ENCODE measurements at places on chromosomes 7 and 10. TPM values are rescaled to one million over a fixed set of nuclear protein-coding genes. Genes with fewer than 3 reads are reported as not detected.

Gene ABCB1
- total RNA-seq = 5.3 TPM

Gene COL28A1
- total RNA-seq = 22.8 TPM

Gene CYTH3
- 28.6 TPM for total RNA-seq

Gene DMBT1
- total RNA-seq = under 0.01 TPM

Gene GTF2IRD2
- total RNA-seq = 26.4 TPM

- no peak for DNase-seq
- no peak overlapping the region for H3K4me3 ChIP-seq
- no peaks in the 10 kb centered on the region for H3K4me1 ChIP-seq
- H3K27ac ChIP-seq = no peak overlapping the region
- H3K36me3 ChIP-seq = no peaks in the 10 kb centered on the region
- H3K27me3 ChIP-seq = no peaks in the 10 kb centered on the region
Measured at GRCh38 chr7:28615091-28615490, 202.8 kb downstream of the CREB5 start.

DNA sequence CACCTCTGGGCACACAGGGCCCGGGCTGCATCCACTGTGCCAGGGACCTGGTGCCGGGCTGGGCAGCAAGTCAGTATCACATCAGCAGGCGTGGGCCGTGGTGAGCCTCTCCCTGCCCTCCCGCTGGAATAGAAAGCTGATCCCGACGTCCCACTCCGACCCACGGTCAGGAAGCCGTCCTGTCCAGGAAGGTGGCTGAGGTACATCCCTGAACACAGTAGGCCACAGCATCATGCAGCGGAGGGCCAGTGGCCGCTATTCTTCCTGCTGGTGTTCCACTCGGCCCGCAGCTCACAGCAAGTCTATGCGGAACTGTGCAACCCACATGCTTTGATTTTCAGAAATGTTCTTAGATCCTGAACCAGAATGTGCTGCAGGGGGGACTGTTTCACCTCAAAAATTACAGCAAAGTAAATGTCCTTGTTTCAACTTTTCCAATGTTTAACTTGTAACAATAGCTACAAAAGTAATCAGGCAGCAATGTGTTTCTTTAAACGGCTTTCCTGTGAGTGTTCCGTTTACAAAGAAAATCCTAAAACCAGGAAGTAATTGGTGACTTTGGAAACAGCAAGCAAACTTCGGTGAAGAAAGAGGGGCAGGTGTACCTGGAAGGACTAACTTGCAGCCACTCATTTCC is 676 bp upstream of the GPR146 start:
- H3K4me3 ChIP-seq = peak overlapping the region; percentile 73
- DNase-seq = no peak
- peaks cover 27% of the 10 kb centered on the region for H3K4me1 ChIP-seq
- no peaks in the 10 kb centered on the region for H3K36me3 ChIP-seq
- no peaks in the 10 kb centered on the region for H3K27me3 ChIP-seq

DNA sequence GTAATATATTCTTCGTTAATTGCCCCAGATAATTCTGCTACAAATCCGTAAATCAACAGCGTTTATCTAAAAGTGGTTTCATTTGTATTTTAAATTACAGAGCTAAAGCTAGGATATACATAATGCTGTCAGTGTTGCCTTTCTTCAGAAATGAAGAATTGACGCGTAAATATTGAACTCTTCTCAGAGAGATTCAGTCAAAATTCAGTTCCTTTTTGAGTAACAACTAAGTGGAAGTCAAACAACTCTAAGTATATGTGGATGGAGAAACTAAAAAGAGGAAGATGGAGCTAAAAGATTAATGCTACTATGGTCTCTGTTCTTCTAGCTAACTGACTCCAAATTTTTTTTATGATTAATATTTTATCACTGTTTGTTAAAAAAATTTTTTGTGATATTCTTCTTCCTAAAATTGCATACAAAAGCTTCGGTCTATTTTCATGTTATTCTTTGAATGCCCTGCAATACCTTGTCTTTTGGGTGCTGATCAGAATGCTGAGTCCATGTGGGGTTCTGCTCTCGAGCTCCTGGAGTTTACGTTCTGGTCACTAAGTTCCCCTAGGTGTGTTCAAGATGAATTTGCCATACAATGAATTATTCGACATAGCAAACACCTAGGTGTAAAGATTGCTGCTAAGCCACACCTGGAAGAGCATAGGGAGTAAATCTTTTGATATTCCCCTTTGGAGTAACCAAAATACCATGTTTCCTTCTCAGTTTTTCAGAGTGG is 20.7 kb downstream of the MDFIC start:
- H3K36me3 ChIP-seq = no peaks in the 10 kb centered on the region
- no peak overlapping the region for H3K4me3 ChIP-seq
- H3K4me1 ChIP-seq = peaks cover 40% of the 10 kb centered on the region
- no peaks in the 10 kb centered on the region for H3K27me3 ChIP-seq
- no peak overlapping the region for H3K27ac ChIP-seq
- DNase-seq = no peak

- no peak overlapping the region for H3K27ac ChIP-seq
- no peaks in the 10 kb centered on the region for H3K27me3 ChIP-seq
- no peak overlapping the region for H3K4me3 ChIP-seq
Measured at GRCh38 chr10:549391-549790, 140.1 kb downstream of the DIP2C start.

- H3K27me3 ChIP-seq = no peaks in the 10 kb centered on the region
- H3K36me3 ChIP-seq = no peaks in the 10 kb centered on the region
- no peaks in the 10 kb centered on the region for H3K4me1 ChIP-seq
Measured at GRCh38 chr10:117860135-117860534, 186.6 kb downstream of the RAB11FIP2 start.

GRCh38 chr7:82109288-82109687 is 334.3 kb downstream of the CACNA2D1 start:
- no peaks in the 10 kb centered on the region for H3K4me1 ChIP-seq
- no peak overlapping the region for H3K27ac ChIP-seq
- no peaks in the 10 kb centered on the region for H3K36me3 ChIP-seq
- H3K27me3 ChIP-seq = no peaks in the 10 kb centered on the region
- H3K4me3 ChIP-seq = no peak overlapping the region

DNA sequence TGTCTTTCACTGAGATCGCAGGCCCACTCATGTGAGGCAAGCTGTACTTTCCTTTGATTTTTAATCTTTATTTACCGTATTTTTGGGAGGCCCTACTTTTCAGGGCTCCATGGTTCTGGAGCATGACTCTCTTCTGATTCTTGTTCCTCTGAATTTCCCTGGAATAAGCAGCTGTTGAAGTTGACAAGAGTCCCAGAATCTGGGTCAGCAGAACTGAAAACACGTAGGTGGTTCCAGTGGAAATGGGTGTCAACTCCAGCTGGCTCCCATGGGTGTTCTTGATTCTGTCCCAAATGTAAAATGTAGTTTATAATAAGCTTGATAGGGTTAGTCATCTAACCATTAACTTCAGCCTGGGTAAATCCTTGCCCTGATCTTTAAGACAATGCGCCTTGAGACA is 409.4 kb downstream of the GATA3 start:
- no peaks in the 10 kb centered on the region for H3K36me3 ChIP-seq
- H3K27ac ChIP-seq = no peak overlapping the region
- H3K27me3 ChIP-seq = no peaks in the 10 kb centered on the region
- no peak for DNase-seq
- H3K4me3 ChIP-seq = no peak overlapping the region
- no peaks in the 10 kb centered on the region for H3K4me1 ChIP-seq

DNA sequence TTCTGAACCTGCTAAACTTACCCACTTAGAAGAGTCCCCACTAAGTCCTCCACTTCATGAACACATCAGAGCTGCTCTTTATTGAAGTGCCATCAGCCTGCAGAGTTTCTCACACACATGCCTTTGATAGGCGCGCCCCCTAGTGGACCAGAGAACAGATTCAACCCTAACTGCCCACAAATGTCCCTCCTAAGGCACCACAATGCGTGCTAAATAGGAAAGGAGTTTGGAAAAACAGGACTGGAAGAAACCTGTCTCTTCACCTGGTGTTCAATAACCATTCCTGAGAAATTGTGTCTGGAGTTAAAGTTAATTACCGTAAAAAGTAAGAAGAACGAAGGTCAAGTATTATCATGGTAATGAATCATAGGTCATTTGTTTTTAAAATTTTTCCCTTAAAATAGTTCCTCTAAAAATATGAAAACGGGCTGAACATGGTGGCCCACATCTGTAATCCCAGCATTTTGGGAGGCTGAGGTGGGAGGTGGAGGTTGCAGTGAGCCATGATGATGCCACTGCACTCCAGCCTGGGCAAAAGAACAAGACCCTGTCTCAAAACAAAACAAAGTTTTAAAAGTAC is 249.7 kb downstream of the ELMO1 start:
- DNase-seq = peak; percentile 87
- no peak overlapping the region for H3K4me3 ChIP-seq
- no peak overlapping the region for H3K27ac ChIP-seq
- H3K4me1 ChIP-seq = peaks cover 43% of the 10 kb centered on the region

DNA sequence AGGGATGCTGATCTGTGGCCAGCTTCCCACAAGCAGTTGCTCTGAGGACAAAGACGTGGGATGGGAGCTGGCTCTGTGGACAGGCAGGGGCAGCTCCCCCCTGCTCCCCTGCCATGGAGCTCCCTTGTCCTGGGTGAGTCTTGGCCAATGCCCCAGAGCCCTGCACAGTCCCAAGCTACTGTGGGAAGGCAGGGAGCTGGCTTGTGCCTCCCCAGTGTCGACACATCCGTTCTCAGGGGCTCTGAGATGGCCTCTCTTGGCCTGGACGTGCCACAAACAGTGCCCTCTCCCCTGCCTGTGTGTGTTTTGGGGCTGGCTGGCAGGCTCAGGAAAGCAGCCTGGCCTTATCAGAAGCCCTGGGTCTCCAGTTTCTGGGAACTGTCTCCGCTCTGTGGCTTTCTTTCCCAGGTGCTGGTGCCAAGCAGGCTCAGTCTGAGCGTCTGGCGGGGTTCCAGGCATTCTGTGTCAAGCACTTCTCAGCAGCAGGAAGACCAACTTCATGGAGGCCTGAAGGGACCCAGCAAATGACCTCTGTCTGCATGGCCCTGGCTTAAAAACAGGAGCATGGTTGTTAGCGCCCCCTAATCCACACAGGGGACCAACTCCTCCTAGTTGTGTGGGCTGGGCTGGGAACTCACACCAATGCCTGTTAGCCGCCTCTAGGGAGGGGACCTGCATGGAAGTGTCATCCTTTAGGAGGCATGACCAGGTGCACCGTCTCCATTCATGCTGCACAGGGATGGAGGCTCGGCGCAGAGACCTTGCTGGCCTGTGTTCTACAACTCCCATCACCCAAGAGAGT is 375.2 kb downstream of the RPS24 start:
- DNase-seq = peak; percentile 92
- H3K27ac ChIP-seq = peak overlapping the region; percentile 80
- H3K36me3 ChIP-seq = no peaks in the 10 kb centered on the region
- H3K27me3 ChIP-seq = no peaks in the 10 kb centered on the region

DNA sequence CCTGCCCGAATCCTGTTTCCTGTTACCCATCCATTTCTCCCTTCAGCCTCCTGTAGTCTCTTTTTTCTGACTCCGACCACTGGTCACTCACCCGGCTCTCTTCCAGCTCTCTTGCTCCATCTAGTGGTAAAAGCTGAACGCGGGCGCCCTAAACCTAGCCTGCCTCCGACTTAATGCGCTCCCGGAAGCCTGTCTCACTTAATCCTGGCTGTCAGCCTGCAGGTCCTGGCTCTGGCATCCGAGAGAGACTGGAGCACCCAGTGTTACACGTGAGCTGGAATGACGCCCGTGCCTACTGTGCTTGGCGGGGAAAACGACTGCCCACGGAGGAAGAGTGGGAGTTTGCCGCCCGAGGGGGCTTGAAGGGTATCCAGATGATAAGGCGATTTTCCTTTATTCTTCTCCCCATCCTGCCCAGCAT is 10.3 kb downstream of the SUMF2 start:
- peaks cover 14% of the 10 kb centered on the region for H3K4me1 ChIP-seq
- no peak overlapping the region for H3K27ac ChIP-seq
- peak; percentile 96 for DNase-seq

- no peaks in the 10 kb centered on the region for H3K36me3 ChIP-seq
- no peak overlapping the region for H3K27ac ChIP-seq
- H3K4me3 ChIP-seq = no peak overlapping the region
Measured at GRCh38 chr10:48470115-48470892, 134.6 kb downstream of the ARHGAP22 start.
